ENCODE measurements at places on chromosomes 5 and 9.

GRCh38 chr9:124263800-124264426 lies 6.2 kb downstream of the NEK6 start:
- no peak for DNase-seq

DNA sequence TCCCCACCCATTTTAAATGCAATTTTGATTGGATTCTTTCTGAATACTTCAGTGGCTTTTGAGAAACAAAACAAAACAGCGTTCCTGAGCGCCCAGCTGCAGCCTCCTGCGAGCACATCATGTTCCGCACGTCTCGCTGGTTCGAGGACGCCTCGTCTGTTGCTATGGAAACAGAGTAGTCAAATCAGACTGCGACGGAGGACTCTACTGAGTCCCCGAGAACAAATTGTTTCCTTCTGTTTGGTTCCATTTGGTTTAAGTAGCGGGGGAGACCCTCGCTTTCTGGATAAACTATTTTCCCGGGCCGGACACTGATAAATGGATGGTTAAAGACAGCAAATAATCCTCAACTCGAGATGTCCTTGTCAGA lies 69.0 kb downstream of the SLC28A3 start:
- DNase-seq: no peak

- no peak for DNase-seq
Observed at GRCh38 chr5:158419186-158419585, 560.2 kb upstream of the CLINT1 start.

DNA sequence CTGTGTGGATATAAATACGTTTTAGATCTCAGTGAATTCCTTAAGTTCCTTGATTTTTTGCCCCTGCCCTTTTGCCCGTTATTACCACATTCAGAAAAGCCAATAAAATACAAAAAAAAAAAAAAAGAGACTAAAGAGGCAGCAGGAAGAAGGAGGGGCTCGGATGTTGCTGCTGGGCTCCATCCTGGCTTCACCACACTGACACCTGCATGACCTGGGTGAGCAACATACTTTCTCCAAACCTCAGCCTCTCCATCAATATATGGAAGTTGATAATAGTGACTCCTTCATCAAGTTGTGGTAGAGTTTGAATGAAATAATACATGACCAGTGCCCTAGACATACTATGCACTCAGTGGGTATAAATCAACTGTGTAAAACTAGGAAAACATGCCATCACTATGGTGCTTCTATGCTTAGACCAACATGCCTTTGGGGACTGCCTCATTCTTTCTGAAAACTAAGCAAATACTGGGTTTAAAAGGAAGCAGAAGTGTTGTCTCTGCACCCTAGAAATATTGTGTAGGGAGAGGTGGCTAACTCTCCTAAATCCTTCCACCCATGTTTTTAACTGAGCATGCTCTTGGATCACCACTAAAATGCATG lies 243.0 kb downstream of the PIK3R1 start:
- DNase-seq: no peak

DNA sequence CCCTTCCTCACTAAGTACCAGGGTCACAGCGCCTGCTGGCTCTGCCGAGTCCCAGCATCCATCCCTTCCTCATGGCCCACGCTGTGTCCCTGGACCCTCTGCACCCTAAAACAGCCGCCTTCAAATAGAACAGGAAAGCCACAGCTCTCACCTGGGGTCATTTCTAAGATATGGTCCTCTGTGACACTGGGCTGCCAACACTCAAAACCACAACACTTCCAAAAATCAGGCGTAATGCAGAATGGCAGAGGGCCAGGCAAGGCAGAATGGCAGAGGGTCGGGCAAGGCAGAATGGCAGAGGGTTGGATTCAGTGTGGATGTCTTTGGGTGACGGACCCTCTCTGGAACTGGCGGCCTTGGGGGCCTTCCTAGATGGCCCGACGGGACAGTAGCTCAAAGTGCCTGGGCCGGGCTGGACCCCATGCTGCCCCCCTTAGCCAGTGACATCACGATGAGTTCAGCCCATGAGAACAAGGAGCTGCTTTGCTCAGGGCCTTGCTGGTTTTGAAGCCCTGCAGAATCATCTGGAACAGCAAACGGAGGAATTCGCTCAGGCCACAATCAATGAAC lies 35.3 kb downstream of the ZDHHC11B start:
- no peak for DNase-seq

- DNase-seq: no peak
Observed at GRCh38 chr9:36968574-36969215, 65.4 kb downstream of the PAX5 start.

GRCh38 chr9:120351106-120351505 lies 228.9 kb downstream of the CDK5RAP2 start:
- DNase-seq: no peak

GRCh38 chr9:35056571-35057270 lies 15.7 kb downstream of the VCP start:
- DNase-seq: no peak

DNA sequence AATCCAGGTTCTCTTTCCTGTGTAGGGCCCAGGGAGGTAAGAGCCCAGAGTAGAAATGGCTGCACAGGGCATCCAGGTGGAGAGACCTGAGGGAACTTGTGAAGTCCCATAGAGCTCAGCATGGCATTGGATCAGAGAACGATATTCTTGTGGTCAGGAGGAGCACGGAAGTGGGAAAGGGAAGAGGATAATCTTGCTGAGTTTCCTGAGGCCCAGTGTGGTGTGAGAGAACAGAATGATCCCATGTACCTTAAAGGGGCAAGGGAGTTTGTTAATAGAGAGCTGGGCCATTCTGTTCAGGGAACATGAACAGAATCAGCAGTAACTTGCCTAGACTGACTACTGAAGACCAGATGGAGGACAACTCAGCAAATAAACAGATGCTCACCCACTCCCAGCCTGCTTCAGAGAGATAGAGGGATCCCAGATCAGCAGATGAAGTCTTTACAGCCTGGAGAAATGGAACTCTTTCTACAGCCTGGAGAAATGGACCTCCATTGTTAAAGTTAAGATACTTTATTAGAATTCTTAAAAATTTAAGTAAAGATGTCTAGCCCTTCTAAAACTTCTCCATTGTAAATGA lies 119.7 kb upstream of the ELL2 start:
- no peak for DNase-seq

DNA sequence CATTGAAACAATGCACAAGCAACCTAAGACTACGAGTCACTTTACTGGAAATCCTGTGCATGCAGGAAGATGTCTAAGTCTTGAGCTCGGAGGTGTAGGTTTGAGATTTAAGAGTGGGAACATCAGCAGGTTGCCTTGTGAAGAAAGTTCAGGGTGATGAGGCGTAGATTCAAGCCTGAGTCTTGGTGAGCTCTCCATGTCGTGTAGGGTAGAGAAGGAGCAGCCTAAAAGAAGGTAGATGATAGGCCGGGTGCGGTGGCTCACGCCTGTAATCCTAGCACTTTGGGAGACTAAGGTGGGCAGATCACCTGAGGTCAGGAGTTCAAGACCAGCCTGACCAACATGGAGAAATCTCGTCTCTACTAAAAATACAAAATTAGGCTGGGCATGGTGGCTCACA lies 30.2 kb upstream of the ANKRD18A start:
- no peak for DNase-seq

DNA sequence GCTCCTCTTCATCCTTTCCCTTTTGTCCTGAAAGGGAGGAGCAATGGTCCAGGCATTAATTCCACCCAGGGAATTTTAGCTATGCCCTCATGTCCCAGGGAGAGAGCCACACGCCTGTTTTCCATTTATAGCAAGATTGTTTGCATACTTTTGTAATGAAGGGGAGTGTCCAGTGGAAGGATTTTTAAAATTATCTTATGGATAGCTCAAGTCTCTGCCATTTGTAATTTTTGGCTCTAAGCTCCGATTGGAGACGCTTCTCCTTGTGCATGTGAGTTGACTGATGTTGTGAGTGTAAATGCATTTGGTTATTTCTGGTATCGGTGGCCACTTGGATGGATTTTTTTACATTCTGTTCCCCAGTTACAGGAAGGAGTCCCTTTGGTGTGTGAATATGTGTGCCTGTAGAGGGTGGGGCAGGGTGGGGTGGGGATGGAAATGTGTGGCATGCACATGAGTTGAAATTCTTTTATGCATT lies 7.2 kb upstream of the RPL26L1 start:
- DNase-seq: no peak
